ENCODE measurements at places on chromosomes 5 and 9. TPM values are rescaled to one million over a fixed set of nuclear protein-coding genes. Genes with fewer than 3 reads are reported as not detected.
A peak's percentile ranks its signal among the peaks of the same experiment; 100 is the strongest.

DNA sequence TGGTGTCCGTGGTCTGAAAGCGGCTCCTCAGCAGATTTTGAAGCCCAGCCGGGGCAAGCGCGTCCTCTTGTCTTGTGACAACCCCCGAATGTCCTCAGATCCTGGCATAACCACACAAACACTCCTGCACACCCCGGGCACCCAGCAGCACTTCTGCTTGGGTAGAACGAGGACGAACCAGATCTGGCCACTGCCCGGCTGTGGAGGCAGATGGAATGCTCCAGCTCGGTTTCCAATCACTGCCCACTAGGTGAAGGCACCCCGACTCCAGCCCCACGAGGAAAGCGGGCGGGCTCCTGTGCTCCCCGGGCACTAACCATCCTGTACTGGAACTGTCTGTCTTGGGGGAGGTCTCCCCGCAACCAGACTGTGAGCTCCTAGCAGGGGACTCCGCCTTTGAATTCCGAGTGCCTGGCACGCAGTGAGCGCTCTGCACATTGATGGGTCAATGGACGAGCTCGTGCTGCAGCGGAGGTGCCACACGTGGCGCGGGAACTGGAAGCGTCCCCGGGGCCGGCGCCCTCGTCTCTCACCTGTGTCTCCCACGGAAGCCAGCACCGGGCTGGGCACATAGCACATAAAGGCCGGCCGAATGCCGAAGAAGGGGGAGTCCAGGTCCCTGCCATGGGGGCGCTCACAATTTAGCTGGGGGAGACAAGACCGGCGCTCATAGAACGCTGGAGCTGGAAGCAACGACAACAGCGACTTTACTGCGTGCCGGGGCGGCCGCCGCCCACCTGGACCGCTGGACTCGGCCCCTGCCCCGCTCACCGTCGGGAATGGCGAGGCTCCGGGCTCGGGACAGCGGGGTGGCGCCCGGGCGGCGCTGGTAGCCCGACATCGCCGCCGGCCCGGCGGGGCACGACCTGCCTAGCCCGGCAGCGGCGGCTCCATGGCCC lies 608 bp downstream of the ENTR1 start:
- no peaks in the 10 kb centered on the region for H3K27me3 ChIP-seq
- H3K27ac ChIP-seq = peak overlapping the region; percentile 89
- peaks cover 13% of the 10 kb centered on the region for H3K36me3 ChIP-seq
- DNase-seq = no peak

DNA sequence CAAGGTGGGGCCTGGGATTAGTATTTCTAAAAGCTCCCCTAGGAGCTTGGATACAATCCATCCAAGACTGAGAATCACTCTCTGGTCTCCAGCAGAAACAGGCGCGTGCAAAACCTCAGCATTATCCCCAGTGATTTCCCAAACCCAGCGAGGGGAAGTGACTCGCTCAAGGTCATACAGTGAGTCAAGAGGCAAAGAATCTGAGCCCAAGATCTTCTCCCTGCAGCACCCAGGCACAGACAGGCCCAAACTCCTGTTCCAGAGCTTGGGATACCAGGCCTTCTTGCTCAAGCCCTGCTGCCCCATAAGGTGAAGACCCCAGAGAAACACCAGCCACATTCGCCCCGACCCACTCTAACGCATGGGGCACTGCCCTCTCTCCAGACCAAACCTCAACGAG lies 33.2 kb downstream of the SHB start:
- H3K4me1 ChIP-seq = peaks cover 54% of the 10 kb centered on the region
- no peak for DNase-seq
- H3K27ac ChIP-seq = no peak overlapping the region
- no peak overlapping the region for H3K4me3 ChIP-seq
- no peaks in the 10 kb centered on the region for H3K36me3 ChIP-seq

DNA sequence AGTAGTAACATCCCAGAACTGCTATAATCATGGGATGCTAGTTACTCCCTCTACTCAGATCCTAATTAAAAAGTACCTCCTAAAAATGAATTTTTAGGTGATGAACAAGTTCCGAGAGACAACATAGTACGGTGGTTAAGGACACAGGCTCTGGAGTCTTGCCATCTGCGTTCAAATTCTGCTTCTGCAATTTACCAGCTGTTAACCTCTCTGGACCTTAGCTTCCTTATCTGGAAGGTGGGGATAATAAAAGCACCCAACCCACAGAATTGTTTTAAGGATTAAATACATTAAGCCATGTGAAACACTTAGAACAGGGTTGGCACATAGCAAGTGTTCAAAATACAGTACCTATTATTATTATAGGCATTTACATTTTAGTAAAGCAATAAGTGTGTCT lies 77.5 kb upstream of the XPA start:
- no peak for DNase-seq
- H3K36me3 ChIP-seq = no peaks in the 10 kb centered on the region
- H3K4me3 ChIP-seq = no peak overlapping the region
- H3K4me1 ChIP-seq = no peaks in the 10 kb centered on the region

DNA sequence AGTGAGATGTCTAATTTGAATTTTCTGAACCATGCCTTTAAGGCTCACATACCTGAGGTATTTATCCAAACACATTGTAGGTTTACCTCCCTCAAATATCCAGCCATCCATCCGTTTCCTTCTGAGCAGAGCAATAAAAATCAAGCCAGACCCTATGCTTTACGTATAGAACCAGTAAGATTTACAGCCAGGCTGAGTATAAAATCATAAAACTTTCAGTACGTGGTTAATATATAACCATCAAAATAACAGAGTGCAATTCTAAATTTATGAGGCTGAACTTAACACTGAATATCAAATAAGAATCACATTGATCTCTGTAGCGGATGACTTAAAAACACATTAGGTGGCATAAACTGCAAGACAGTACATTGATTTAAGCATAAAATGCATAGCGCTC lies 877.9 kb upstream of the WWC1 start:
- H3K4me3 ChIP-seq = no peak overlapping the region
- H3K4me1 ChIP-seq = no peaks in the 10 kb centered on the region
- H3K36me3 ChIP-seq = no peaks in the 10 kb centered on the region
- H3K27me3 ChIP-seq = no peaks in the 10 kb centered on the region
- H3K27ac ChIP-seq = no peak overlapping the region
- DNase-seq = no peak

BARHL1 gene
- total RNA-seq = not detected

Data from sigmoid colon (tissue), 7 donors.